NCI-H1105 (cell line): ENCODE measurements at places on chromosomes 4 and X.

DNA sequence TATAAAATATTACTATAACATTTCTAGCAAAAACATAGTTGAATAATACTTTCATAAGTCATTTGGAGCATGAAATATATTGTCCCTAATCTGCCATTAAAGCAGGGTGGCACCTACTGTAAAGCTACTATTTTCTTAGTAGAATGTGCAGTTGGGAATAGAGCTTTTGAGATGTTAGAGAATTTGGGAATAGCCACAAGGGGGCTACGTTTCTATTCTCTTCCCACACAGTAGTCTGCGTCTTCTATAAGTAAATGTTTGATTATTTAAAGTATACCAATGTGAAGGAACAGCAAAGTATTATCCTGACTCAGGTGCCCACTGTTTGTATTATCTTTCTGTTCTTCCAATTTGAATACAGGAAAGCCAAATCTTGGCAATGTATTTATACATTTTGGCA, 323.2 kb upstream of the GIMD1 start:
- DNase-seq = no peak

- DNase-seq = no peak
Measured at GRCh38 chr4:178142724-178143123, 700.5 kb upstream of the AGA start.

DNA sequence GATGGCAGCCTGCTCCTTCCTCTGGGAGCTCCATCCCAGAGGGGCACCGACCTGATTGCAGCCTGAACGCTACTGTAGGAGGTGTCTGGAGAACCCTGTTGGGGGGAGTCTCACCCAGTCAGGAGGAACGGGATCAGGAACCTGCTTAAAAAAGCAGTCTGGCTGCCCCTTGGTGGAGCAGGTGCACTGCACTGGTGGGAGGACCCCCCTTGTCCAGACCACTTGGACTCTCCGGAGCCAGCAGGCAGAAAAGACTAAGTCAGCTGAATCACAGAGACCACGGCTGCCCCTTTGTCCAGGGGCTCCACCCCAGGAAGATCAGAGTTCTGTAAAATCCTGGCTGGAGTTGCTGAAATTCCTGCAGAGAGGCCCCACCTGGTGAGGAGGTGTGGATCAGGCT, 67.3 kb upstream of the MAGEB18 start:
- DNase-seq = no peak

DNA sequence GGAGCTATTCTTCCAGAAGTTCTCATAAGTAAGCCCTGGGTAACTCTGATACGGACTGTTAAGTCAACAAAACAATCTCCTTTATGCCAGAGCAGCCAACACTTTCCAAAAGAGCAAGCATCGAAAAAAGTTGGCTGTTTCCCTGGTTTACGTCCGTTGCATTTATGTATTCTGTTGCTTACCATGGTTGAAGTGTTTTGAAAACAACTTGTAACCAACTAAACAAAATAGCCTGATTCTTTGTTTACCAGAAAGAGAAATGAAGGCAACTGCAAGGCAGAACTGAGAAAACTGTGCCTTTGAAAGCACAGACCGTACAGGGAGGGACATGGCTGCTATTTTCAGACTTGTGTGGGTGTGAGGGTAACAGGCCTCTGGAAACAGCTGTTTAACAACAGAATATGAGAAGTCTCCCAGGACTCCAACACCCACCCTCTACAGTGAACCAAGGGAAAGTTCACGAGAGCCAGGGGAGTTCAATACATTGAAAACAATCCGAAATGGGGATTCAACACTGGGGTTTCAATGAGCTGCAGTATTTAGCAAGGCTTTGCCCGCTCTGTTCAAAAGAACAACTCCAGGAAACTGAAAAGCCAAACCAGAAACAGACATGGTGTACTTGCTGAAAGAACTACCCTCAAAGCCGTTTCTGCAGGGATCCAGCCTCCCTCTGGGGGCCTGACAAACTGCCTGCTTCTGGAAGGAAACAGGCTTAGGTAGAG, 95.8 kb upstream of the EGFL6 start:
- DNase-seq = no peak

- DNase-seq = no peak
Measured at GRCh38 chrX:140065961-140066662, 100.8 kb upstream of the CXorf66 start.

GRCh38 chr4:15938182-15938581, 358 bp downstream of the FGFBP1 start:
- DNase-seq = no peak

GRCh38 chrX:40267334-40268187, 169.8 kb upstream of the BCOR start:
- no peak for DNase-seq

DNA sequence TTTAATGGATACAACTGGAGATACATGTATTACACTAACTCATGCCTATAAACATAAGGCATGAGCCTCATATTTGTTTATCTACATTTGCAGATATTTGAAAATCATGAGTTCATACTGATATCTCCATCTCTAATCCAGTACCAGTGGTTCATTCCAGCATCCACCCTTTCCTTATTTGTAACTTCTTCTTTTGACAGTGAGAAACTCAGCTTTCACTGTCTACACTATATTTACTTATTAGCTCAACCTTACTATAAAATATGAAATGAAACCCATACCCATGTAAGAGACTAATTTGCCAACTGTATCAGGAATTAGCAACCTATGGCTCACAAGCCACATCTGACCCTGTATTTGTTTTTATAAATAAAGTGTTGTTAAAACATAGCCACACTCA, 161.9 kb upstream of the GPRIN3 start:
- no peak for DNase-seq

GRCh38 chrX:10110984-10111363, 45.8 kb upstream of the CLCN4 start:
- no peak for DNase-seq

DNA sequence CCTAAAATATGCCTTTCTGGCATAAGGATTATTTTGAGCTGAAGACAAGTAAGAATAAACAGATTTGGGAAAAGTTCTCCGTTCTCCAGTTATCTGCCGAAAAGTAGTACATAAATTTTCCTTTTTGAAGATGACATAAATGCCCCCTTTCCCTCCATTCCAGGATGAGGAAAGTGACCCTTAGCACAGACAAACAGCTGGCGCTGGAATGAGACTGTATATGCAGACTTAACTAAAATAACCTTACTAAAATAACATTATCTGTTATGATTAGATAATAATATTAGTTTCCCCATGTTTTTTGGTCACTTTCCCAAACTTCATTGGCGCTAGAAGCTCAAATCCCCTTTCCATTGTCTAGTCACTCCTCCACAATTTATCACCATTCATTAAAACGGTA, 21.5 kb downstream of the PDGFC start:
- DNase-seq = no peak

DNA sequence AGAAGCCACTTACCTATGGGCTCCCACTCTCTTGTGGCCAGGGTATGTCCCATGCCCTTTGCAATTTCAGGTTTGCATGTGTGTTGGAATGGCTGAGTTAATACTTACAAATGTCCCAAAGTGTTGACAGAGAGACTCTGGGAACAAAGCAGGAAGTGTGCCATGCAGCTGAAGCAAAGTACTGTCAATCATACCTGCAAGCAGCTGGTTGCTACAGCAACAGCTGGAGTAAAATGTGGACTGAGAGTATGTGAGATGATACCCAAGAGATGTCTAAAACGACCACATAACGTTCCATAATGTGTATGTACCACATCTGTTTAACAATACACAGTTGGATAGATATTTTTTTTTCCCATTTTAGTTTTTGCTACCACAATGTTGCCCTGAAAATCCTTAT, 82.8 kb upstream of the CAMK2D start:
- no peak for DNase-seq

- no peak for DNase-seq
Measured at GRCh38 chr4:7286170-7286569, 93.8 kb downstream of the SORCS2 start.

DNA sequence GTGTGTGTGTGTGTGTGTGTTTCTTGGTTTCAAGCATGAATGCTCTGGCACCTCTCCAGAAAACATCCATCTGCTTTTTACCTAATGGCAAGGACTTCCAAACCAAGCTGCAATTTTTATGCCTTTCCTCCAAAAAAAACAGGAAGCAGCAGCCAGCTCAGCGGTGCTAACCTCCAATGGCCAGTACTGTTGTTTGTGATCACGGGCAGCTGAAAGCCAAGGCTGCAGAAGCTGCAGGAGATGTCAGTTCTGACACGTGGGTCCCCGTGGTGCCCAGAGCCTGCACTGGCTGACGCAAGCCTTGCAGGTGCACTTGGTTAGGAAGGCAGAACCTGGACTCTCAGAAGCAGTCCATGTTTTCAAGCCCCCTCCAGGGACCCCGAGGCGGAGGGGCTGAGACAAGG, 313.6 kb upstream of the DDX53 start:
- peak; percentile 70 for DNase-seq

- DNase-seq = no peak
Measured at GRCh38 chr4:133162941-133163340, 13.8 kb downstream of the PCDH10 start.

DNA sequence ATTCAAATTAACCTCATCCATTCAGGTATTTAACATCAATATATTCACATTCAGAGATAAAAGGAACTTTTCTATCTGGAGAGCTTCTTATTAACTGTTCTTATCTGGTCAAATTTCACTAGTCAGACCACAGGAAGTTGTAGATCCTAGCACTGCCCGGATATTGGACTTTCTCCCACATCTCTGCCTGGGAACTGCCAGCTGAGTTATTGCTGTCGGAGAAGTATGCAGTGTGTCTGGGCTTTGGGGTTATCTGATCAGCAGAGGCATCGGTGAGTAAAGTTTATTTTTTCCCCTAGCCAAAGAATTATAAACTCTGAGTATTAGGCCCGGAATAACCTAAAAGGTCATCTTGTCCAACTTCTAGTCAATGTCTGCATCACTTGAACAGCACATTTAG, 45.1 kb downstream of the OR13H1 start:
- DNase-seq = no peak

GRCh38 chr4:152014280-152014679, 253.5 kb upstream of the GATB start:
- no peak for DNase-seq

DNA sequence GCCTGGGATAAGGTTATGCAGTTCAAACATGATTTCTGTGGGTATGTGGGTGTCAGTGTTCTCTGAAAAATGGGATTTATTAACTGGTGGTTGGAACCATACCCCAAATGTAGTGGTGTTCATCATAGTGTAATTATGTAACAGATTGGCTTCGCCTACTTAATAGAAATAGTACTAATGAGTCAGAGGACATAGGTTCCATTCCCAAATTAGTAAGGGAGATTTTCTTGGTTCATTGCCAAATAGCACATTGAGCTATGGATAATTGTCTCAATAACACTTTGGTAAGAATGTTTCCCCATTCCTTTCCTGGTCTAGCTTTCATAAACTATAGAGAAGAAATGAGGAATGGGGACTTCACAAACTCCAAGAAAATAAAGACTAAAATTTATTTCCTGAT, 20.5 kb upstream of the CYBB start:
- no peak for DNase-seq

- DNase-seq = no peak
Measured at GRCh38 chr4:36872679-36873078, 371.9 kb upstream of the NWD2 start.

- DNase-seq = no peak
Measured at GRCh38 chrX:103415528-103415927, 39.2 kb downstream of the BEX3 start.

GRCh38 chr4:179880756-179881155, 2362.4 kb upstream of the TENM3 start:
- DNase-seq = no peak

DNA sequence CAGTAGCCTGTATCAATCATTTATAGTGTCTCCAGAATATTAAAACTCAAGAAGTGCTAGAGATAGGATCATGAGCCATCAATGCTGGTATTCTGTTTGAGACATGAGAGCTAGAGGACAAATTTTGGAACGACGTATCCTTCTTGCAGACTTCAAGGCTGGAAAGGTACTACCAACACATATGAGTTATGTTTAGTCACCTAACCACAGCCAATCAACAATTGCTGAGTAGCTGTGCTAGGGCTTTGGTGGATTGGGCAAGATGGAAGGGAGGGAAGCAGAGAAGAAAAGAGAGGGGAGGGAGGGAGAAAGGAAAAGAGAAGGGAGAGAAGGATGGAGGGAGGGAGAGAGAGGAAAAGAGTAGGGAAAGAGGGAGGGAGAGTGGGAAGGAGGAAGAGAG, 21.6 kb upstream of the RAI2 start:
- DNase-seq = no peak

GRCh38 chr4:3422808-3423297, 18.9 kb upstream of the HGFAC start:
- DNase-seq = no peak

DNA sequence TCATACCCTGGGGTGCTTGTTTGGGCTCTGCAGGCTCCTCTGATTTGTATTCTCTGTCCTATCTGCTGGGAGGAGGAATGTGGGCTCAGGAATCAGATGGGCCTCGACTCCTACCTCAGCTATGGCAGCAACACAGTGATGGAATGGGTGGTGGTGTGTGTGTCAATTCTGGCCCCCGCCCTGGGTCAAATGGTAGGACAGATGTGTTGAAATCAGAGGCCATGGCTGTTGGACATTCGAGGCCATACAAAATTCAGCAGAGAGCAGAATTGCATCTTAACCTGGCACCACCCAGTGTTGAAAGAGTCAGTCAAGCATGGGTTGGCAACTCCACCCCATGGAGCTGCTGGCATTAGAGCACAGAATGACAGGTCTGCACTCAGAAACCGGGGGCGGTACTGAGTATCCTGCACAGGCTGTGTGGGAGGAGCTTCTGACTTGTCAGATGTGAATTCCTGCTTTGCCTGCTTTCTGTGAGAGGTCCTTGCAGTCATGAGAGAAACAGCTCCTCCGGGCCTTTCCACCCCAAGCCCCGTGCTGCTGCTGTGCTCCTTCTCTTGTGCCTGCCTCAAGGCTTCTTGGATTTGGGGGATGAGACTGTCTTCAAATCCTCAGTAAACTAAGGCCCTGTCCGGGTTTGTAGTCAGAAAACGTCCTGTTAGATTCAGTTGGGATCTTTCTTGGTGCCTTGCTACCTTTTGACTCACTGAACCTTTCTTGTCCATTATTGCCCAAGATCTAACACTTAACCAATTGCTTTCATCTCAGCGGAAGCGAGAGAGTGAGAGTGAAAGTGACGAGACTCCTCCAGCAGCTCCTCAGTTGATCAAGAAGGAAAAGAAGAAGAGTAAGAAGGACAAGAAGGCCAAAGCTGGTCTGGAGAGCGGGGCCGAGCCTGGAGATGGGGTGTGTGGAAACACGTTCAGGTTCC, 13.0 kb downstream of the DKC1 start:
- DNase-seq = no peak

DNA sequence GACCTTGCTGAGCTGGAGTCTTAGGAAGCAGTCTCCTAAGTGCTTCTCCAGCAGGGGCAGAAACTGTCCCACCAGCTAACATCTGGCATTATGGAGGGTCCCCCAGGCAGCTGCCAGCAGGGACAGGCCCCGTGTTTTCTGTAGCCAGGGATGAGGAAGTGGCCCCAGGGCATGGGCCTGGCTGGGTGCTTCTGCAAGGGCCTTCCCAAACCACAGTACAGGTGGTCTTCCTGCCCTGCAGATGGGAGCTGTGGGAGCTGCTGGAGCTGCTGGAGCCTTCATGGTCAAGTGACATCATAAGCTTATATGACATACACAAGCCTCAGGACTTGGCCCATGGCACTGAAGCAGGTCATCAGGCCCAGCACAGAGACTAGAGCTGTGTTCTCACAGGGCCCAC, 5.0 kb upstream of the MSANTD1 start:
- no peak for DNase-seq
